ENCODE measurements at places on chromosomes 5 and 9.

GRCh38 chr9:125146247-125146646 lies 2.9 kb upstream of the SCAI start:
- no peak for DNase-seq

GRCh38 chr9:79471580-79472543 lies 99.9 kb upstream of the TLE4 start:
- DNase-seq, result no peak

- no peak for DNase-seq
These were observed 205.1 kb downstream of the ARHGEF28 start for GRCh38 chr5:73831066-73831465.

DNA sequence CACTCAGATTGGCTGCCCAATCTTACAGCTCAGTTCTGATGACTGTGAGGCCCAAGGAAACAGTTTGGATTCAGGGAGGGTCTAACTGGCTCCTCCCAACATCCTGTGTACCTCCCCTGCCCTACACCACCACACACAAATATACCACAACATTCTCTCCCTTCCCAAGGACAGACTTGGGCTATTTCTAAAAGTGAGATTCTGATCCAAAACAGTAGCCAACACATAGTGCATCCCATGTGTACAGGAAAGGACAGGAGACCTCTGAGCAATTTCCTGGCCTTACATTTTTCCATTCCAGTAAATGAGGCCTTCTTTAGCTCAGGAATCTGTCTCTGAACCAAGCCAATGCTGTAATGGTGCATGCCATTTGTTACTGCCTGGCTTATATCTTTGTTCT lies 20.8 kb downstream of the ZNF366 start:
- no peak for DNase-seq

DNA sequence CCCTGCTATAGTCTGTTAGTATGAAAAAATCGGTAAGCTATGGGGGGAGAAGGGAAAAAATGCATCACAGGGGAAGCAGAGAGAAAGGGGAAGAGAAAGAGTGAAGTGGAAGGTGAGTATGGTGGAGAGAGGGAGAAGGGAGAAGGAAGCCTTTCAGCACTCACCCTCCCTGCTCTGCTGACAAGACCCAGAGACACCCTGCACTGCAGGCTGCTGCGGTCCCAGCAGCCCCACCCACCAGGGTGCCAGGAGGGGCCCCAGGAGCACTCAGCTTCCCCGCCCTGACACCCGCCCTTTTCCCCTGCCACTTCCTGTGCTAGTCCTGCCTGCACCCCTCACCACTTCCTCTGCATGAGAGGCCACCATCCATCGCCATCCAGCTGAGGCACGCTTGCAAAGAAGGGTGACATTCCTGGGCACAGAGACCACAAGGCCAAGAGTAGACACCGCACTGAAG lies 12.7 kb downstream of the STK10 start:
- no peak for DNase-seq

DNA sequence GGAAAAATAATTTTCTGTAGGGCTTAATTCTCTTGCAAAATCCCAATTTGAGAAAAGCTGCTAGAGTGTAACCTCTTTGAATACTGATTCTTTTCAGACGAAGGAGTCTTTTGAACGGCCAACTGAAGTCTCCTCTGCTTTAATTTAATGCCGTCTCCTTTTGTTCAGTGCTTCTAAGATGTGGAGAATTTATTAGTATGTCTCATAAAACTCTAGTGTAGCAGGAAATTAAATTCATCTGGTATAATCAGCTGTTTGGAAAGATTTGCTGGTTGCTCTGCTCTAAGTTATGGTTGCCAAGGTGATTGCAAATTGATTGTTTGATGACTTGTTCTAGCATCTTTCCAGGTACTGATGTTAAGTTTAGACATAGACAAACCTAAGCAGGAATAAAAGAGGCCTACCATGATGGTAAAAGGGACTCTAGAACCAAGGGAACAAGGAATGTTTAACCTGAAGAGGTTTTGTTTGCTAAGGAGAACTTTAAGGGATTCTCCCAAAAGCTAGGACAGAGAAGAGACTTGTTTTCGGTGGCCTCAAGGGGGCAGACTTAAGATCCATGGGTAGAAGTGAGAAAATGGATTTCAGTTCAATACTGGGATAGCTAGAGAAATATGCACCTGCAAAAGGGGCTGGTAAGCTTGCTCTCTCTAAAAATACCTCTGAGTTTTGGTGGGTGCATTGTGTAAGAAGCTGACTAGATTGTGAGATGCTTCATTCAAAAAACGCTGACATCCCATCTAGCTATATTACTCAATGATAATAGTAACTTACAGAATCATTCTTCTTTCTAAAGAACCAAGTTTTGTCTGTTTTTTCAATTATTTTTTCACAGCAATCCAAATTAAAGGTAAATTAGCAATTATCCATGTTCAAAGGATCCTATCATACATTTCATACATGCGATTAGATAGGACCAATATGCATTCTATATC lies 5.7 kb upstream of the ADRB2 start:
- no peak for DNase-seq

GRCh38 chr5:42650084-42650483 lies 106.5 kb upstream of the CCDC152 start:
- no peak for DNase-seq
